ENCODE measurements at places on chromosomes 2 and 18.

DNA sequence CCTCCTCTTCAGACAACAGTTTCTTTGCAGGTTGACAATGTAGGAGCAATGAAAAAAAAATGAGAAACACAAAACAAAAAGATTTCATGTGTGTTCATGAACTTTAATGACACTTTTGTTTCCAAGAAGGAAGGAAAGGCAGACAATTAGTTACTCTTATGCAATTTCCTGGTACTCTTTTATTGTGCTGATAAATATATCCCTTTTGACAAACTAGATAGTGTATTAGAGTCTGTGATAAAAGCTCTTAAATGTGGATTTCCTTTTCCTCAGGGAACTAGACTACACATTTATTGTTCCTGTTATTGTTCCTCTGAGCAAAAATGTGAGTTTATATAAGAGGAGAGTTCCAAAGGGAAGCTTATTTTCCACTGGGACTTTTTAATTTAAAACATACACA is 188.7 kb upstream of the NRXN1 start:
- no peak overlapping the region for H3K27ac ChIP-seq
- no peak for DNase-seq
- no peaks in the 10 kb centered on the region for H3K36me3 ChIP-seq
- H3K4me1 ChIP-seq = no peaks in the 10 kb centered on the region

DNA sequence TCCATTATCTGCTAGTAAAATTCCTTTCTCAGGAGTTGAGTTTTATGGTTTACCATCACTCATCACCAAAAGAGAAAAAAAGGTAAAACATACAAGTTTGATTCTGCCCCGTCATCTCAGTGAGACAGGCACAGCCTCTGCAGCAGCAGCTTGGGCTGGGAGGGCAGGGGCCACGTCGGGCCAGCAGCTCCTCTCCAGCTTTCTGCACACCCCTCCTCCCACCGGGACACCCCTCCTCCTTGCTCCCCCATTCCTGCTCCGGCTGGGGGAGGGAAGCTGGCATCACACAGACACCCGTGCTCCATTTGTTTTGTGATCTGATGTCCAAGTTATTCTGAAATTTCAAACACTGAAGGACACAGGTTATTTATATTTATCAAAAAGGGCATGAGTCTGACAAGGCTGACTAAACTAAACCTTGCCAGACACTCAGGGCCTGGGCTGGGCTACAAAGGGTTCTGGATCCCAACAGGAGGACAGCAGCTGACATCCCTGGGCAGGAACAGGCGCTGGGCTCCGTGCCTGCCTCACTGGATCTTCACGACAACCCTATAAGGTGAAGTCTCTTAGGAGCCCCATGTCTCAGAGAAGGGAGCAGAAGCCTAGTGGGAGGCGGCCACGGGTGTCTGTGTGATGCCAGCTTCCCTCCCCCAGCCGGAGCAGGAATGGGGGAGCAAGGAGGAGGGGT is 71.4 kb downstream of the HDAC4 start:
- H3K27ac ChIP-seq = peak overlapping the region; percentile 96
- H3K4me3 ChIP-seq = no peak overlapping the region
- no peaks in the 10 kb centered on the region for H3K36me3 ChIP-seq
- no peaks in the 10 kb centered on the region for H3K27me3 ChIP-seq

DNA sequence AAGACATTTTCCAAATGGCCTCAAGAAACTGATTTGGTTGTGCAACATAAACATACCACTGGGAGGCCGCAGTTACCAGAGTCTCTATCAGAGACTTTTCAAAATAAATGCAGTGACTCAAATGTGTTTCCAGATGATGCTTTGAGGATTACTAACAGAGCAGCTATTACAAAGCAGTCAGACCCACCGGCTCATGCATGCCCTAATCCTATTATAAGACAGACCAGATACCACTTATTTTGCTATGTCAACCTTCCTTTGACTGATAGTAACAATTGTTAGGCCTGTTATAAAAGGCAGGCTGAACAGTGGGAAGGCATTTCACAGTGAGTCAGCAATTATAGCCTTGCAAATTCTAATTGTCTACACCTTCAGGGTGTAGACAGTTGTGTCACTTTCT is 217.7 kb downstream of the LRRTM1 start:
- H3K27ac ChIP-seq = no peak overlapping the region
- no peaks in the 10 kb centered on the region for H3K36me3 ChIP-seq
- no peaks in the 10 kb centered on the region for H3K27me3 ChIP-seq

DNA sequence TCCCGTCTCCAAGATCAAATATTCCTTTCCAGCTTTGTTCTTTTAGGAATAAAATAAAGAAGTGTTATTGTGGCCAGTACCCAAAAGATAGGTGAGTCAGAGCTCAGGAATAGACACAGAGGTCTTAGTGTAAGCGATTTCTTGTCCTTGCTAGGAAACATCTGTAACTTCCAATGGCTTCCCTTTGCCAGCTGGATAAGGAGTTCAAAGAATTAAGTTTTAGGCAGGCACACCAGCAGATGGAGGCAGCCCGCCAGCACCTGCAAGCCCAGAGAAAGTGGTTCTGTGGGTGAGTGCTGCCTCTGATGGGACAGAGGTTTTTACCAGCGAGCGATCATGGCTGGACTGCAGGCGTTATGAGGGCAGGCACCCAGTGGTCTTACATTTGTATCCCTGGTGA is 125.4 kb downstream of the MGAT5 start:
- H3K27ac ChIP-seq = no peak overlapping the region
- no peaks in the 10 kb centered on the region for H3K36me3 ChIP-seq
- no peaks in the 10 kb centered on the region for H3K27me3 ChIP-seq
- no peak for DNase-seq

Measured in adrenal gland (tissue), 19 donors.